ENCODE measurements at places on chromosomes 13 and 19. TPM values are rescaled to one million over a fixed set of nuclear protein-coding genes. Genes with fewer than 3 reads are reported as not detected.

Gene GNG8
- total RNA-seq: not detected

Gene ZNF540
- 0.44 TPM for total RNA-seq

Gene KLK15
- not detected for total RNA-seq

Gene NLRP4
- not detected for total RNA-seq

Gene OR10H1
- total RNA-seq: not detected

Gene CD37
- total RNA-seq: not detected
